ENCODE measurements at places on chromosomes 13 and 19.

GRCh38 chr13:23411706-23412105 is 21.8 kb downstream of the SACS start:
- DNase-seq, result peak; percentile 50

- DNase-seq, result peak; percentile 14
Observed at GRCh38 chr19:18833141-18833476, 1.4 kb downstream of the UPF1 start.

- DNase-seq, result no peak
Observed at GRCh38 chr13:105513448-105513847, 1022.0 kb downstream of the EFNB2 start.

DNA sequence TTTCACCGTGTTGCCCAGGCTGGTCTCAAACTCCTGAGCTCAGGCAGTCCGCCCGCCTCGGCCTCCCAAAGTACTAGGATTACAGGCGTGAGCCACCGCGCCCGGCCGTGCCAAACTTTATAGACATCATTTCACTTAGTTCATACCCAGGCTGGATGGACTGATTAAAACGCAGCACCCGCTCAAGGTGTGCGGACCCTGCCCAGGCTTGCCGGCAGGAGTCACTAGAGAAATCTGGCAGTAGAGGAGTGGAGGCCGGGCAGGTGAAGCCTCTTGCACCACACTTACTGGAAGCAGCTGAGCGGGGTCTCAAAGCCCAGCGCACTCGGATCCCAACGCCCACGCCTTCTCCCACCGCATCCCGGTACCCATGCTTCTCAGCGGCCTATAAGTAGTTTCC is 11.4 kb downstream of the PTGIR start:
- DNase-seq, result no peak

DNA sequence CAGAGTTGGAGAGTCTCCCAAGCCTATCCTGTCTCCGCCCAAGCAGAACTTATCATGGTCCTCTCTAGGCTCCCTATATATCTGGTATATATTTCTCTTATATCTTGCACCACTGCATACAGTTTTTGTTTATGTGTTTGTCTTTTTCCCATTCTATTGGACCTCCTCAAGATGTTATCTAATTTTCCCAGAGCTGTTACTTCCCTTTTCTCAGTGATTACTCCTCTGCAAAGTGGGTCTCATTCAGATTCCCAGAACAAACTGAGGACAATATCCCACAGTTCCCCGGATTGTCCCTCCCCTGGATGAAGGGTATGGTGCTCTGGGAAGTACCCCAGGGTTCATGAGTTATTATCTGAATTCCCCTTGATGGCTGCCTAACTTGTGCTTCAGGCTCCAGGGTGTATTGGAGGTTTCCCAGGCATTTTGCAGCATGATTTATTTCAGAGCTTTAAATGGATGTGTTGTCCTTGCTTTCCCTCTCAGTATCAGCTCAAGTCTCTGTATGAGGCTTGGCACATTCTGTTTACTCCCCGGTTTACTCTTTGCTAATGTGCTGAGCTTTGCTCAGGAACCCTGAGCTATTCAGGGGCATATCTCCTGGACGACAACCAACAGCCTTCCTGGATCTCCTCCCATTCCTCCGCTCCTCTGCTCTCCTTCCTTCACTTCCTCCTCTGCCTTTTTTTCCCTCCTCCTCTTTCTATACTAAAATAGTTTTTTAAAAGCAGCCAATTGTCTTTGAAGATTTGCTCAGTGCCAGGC is 329.3 kb downstream of the SPRY2 start:
- no peak for DNase-seq

DNA sequence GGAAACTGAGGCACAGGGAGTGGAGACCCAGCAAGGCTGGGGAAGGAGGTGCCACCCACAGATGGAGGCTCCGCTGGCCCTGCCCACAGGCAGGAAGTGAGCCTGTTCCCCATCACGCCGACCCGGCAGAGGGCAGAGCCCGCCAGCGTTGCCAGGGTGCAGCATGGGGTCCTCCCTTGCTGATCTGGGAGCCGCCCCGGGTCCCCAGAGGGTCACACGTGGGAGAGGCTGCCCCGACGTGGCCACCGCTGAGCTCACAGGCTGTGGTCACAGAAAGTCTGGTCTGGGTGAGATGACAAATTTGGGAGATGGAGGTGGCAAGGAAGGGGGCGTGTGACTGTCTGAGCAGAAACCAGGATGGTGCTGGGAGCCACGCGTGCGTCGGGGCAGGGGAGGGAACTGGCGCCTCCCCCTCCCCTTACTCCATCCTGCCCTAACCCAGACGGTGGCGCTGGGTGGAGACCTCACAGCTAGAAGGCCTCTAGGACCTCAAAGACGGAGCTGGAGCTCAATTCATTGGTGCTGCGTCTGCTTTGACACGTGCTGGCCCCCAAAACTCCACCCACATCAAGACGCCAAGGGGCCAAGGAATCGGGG is 7.7 kb downstream of the MEX3D start:
- DNase-seq, result no peak

- DNase-seq, result no peak
Observed at GRCh38 chr13:41306271-41307145, 4.6 kb upstream of the NAA16 start.

DNA sequence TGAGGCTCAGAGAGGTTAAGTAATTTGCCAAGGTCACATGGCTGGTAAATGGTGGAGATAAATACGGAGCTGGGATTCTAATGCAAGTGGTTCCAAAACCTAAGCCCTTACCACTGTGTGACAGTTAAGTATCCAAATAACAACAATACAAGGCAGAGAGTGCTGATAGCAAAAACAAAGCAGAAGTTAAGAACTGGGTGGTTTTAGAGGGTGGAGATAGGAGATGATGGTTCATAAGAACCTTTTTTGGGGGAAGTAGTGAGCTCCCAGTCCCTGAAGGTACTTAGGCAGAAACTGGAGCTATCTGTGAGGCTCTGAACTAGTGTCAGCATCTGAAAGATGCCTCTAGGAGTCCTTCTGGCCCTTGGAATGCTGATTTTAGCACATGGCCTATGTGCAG is 56.2 kb upstream of the UBE2L5 start:
- DNase-seq, result no peak
